ENCODE measurements at places on chromosomes 3 and 15.

DNA sequence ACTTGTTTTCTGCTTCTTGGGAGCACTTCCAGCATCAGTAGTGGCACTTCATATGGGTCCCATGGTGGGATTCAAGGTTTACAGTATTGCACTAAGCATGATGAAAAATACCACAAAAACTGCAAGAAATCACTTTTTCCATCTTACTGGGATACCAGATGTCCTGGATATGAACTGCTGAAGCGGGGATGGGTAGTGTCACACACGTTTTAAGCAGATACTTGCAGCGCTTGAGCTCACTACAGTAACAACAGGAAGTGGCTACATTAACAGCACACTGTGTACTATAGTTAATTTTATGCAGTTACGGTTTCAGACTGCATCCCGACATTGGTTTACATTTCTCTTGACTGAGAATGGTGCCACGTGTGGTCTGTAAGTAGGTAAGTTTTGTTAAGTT, 3.5 kb upstream of the ISG20 start:
- peak; percentile 35 for DNase-seq

DNA sequence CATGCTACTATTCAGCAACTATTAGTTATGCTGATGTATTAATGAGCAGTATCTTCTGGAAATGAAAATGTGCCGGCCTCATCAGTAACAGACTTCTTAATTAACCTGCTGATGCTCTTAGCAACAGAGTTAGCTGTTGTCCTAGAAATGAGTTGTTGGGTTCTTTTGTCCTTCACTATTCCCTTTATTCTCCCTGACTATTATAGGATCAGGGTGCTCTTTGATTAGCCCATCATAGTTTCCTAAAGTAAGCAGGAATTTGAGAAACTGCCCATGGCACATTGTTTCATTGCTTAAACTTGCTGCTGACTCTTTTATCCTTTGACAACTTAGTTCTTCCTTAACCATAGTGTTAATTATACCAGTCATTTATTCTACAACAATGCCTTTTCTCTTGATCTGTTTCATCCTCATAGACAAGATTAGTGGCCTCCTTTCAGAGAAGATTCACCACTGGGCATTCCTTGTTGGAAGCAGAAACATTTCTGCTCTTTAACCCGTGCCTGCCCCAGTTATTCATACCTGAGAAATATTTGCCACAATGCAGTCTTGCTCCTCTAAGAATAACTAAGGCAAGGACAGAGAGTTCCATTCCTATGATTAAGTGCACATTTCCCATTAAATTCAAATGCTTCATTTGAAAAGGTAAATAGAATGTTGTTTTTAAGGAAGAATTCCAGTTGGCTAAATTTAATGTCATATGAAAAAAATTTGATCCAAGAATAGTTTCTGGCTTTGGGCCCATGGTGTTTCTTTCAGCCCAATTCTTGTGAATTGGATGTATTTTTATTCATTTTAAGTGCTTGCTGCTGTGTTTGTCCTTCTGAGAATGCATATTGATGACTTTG, 573.3 kb upstream of the TBL1XR1 start:
- peak; percentile 86 for DNase-seq

DNA sequence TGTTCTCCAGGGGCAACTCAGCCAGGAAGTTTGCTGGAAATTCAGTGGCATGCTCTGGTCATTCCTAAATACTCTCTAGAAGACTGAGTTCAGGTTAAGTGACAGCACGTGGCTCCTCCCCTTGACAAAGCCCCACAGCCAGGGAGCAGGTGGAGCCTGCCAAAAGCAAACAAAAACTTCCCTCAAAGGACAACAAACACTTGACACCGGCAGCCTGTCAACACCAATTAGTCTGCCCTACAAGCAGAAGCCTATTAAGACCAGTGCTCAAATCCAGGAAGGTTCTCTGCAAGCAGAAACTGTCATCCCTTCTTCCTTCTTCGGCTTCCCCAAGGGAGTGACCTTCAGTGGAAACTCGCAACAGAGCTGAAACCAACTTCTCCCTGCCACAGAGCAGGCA, 5.0 kb downstream of the MEX3B start:
- no peak for DNase-seq

DNA sequence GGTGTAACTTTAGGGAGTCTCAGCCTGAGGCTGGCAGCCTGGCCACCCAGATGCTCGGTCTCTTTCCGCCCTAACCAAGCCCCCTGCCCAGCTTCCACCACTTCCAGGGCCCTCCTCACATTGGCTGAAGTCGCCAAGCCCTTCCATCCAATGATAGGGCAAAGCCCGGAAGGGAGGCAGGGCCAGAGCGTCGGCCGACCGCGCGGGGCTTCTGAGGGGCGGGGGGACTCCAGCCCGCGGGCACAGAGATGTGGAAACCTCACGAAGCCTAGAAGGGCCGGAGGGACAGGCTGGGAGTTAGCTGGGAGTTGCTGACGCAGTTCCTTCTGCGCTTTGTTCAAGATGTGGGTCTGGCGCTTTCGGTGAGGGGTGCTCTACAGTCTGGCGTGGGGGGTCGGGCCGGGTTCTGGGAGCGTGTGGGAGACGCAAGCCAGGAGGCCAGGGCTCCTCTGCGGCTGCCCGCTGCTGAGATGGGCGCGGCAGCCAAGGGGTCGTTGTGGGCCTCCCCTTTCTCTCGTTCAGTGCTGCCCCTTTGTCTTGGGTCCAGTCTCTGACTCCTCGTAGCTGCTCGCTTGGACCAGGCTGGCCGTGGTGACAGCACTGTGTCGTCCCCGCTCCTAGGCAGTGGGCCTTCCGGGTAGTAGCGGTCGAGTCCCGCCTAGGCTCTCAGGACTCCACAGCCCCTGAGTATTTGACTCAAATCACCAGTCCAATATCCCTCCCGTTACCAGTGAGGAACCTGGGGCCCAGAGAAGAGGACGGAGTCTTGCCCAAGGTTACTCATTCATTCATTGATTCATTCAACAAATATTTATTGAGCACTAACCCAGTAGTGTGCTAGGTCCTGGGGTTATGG, at the start of gene ZNF660:
ZNF660 (plus strand) TSS at position 319 of the 856 bp plus-strand sequence. CDS start 9,230 bp downstream, outside the sequence.
- DNase-seq = peak; percentile 57

- peak; percentile 83 for DNase-seq
These were observed 106.1 kb upstream of the COL8A1 start for GRCh38 chr3:99532246-99532645.

DNA sequence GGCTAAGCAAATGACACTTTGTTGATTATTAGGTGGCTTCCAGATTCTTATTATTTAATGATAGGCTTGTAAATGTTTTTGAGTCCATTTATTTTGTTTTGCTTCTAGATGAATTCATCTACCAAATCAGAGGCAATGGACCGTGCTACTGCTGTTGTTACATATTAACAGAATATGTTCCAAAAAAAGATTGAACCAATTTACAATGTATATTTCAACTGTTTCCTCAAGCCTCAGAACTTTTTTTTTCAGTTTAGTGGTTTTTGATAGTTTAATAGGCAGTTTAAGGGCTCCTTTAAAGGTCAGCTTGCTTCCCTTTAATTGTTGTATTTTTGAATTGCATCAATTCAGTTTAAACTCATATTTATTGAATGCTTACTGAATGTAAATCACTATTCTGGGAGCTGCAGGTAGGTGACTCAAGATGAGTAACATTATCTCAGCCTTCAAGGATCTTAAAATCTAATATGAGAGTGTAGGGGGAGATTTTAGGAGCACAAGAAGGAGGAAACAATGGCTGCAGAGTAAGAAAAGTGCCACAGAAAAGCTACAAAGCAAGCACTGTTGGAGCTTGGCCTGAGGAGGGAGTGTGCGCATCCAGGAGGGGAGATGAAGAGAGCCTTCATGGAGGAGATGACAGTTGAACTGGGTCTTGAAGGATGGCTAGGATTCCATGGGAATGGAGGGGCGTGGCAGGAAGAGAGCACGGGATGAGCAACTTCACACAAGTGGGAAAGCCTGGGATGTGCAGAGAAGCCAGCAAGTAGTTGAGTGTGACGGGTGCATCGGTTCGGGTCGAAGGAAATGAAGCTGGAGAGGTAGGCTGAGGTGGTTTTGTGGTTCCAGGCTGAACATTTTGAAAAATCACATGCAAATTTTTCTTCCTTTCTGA, 14.7 kb downstream of the MAP2K1 start:
- peak; percentile 25 for DNase-seq

DNA sequence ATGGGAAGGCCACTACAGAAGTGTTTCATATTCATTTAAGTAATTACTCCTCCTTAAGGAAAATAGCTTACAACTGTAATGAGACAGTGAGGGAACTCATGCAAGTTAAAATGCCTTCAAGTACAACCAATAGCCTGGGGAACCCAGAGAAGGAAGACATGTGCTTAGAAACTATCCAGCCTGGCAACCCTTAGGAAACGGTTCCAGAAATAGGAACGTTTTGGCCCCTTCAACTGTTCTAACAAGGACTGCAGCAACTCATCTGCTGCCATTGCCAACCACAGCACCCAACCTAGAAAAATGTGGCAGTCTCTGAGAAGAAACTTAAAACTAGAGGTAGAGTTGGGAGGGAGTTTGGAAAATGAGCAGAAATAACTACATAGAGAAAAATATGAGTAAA, 147.5 kb upstream of the STRIT1 start:
- no peak for DNase-seq

GRCh38 chr15:95693917-95694316, 636.6 kb upstream of the NR2F2 start:
- DNase-seq = no peak

DNA sequence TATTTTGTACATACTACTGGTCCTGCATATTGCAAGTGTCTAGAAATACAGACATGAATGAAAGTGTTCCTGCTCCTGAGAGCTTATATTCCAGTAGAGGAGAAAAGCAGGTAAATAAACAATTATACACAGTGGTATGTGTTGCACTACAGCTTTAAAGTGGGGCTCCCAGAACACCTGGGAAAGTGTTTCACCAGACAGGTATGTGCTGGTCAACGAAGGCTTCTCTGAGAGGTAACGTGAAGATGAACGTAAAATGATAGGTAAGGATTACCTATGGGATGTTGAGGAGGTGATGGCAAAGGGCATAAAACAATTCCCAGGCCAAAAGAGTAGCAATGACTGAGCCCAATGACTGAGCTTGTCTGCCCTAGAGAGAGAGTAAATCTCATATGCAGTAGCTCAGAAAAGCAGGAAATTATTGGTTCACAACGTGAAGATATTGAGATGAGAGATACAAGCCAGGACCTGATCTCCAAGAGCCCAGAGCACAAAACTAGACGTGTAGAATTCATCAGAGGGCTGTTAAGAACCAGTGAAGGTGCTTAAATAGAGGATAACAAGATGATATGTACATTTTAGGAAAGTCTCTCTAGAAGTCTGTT, 459.1 kb upstream of the BCHE start:
- DNase-seq = no peak

DNA sequence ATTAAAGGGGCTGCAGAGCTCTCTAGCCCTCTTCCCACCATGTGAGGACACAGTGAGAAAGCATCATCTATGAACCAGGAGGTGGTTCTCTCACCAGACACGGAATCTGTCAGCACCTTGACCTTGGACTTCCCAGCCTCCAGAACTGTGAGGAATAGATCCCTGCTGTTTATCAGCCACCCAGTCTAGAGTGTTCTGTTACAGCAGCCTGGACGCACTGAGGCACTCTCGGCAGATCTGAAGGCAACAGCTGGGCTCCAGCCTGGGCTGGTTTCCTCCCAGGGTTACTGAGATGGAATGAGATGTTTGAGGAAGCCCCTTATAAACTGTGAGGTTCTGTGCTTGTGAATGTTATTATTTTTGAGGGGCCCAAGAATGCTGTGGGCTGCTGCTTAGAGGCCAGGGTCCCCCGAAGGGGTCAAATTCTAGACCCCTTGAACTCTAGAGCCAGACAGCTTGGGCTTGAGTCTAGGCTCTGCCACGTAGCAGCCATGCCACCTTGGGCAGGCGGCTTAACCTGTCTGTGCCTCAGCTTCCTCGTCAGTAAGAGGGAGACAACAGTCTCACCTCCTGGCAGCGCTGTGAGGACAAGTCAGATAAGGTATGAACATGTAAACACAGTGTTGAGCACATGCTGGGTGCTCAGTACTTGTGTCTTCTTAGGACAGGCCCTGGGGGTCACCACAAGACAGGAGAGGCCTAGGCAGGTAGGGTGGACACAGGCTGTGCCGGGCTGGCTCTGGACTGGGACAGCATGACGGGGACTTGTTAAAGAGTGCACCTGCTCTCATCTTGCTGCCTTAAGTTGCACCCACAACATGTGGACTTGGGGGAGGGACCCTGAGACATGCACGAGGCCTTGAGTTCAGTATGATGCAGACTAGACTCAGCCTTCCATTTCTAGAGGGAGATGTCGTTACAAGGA, 49.2 kb downstream of the MGLL start:
- no peak for DNase-seq

GRCh38 chr3:150165396-150166094, 194.8 kb upstream of the PFN2 start:
- no peak for DNase-seq

DNA sequence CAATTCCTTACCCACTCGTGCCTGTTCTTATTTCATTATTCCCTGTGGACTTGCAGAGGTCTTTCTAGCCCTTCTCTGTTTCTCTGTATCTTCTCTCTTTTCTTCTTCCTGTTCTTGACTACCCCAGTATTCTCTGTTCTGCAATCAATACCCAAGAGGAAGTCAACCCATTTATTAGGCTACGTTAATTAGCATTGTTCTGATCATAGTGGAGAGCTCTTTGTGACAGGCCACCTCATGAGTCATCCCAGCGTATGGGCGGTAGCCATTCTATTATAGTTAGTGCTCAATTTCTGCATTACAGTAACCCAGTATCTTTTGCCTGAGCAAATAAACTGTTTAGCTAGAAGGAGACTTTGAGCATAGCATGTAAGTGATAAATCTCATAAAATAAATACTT, 259.5 kb upstream of the GRM7 start:
- DNase-seq = no peak

Measured in EH (cell line).